Muscle of arm (tissue), 14 donors: ENCODE measurements at places on chromosomes 1 and 21.

GRCh38 chr1:68217060-68217554 lies 15.2 kb downstream of the WLS start:
- no peak for DNase-seq

- DNase-seq, result no peak
Measured at GRCh38 chr21:32907521-32907920, 118.2 kb upstream of the OLIG2 start.

DNA sequence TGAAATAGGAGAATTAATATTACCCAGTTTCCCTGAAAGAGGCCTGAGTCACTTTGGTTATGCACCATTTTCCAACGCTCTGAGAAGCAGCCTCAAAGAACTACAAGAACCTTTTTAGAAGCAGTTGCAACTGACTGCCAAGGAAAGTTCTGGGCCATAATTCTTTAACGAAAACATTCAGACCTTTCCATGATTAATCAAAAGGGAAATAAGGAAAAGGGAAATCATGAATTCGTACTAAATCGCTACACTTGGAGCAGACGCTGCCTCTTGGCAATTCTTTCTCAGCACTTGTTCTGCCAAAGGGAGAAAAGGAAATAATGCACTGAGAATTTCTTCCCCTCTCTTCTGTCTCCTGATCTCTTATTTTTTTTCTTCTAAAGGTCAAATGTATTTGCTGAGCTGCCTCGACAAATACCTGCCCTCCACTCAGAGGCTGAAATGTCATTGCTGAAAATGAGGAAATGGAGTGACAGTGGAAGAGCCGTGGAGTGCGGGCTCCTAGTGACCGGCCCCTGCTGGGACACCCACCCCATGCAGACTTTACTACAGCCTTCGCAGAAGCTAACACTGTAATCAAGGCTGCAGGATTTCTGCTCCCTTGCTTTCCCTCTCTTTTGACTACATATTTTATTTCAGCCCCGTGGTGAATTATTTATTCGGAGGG lies 67.9 kb upstream of the GALNT2 start:
- DNase-seq, result peak; percentile 87

GRCh38 chr21:16279731-16280581 lies 550.2 kb downstream of the USP25 start:
- peak; percentile 62 for DNase-seq
